ENCODE measurements at places on chromosomes 13 and 19. TPM values are rescaled to one million over a fixed set of nuclear protein-coding genes. Genes with fewer than 3 reads are reported as not detected.

The LILRA2 gene
- total RNA-seq, result not detected

The URAD gene
- total RNA-seq, result not detected

The TMEM59L gene
- 0.49 TPM for total RNA-seq

The TIMM50 gene
- total RNA-seq, result 52.4 TPM

The LIN37 gene
- total RNA-seq, result 14.3 TPM

The CFAP97D2 gene
- total RNA-seq, result 0.36 TPM

The KIR2DL3 gene
- total RNA-seq, result not detected

The FAM83E gene
- 7.5 TPM for total RNA-seq

The SYNGR4 gene
- total RNA-seq, result 0.25 TPM

The FAAP24 gene
- 9.9 TPM for total RNA-seq

The ZNF729 gene
- total RNA-seq, result not detected

The PRTN3 gene
- not detected for total RNA-seq

The COG3 gene
- 28.0 TPM for total RNA-seq
